Right kidney (tissue), 9 donors: ENCODE measurements at places on chromosomes 7 and 10.

DNA sequence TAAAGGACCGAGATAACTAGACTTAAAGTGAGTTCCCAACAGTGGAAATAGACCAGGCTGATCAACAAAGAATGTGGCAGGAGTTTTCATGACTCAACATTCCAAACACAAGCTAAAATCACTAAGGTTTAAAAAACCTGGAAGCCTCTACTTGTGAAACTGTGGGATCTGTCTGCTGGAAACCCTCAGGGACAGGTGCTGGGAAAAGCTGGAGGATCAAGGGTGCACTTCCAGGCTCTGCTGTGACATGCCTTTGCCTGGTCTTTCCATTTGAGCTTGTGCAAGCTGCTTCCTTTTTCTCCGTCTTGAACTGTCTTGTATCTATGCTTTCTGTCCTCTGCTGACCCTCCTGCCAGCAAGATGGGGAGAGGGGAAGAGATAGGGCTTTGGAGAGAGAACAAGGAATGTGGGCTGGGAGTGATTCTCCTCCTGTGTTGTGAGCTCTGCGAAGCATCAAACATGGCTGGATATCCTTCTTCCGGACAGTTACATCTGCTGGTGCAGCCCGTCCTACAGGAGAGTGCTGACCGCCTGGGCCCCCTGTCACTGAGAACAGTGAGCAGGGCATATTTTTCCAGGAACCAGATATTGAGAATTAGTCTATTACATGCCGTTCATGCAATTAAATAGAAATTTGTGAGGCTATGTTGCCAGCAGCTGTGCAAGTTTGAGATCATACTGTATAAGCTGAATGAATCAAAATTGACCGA is 25.5 kb downstream of the ARHGAP22 start:
- DNase-seq: no peak

- DNase-seq: no peak
These were observed 90.5 kb upstream of the SDK1 start for GRCh38 chr7:3210531-3210930.

GRCh38 chr7:18575622-18576572 is 80.3 kb downstream of the HDAC9 start:
- no peak for DNase-seq

DNA sequence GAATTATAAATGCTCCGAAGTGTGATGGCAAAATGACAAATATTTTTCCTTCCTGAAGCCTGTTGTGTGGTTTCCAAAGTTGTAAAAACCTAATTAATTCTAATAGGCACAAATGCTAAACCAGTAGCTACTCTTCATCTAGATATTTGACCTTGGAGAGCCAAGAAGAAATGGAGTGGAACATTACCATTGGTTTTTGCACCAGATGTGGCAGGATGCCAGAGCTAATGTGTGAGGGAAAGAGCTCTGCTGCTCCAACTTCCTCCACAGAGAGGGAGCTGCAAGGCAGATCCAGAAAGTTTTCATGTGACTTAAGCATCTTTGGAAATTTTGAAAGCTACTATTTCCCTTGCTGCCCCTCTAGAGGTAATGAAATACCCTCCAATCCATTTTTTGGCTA is 65.1 kb upstream of the HPS1 start:
- no peak for DNase-seq

DNA sequence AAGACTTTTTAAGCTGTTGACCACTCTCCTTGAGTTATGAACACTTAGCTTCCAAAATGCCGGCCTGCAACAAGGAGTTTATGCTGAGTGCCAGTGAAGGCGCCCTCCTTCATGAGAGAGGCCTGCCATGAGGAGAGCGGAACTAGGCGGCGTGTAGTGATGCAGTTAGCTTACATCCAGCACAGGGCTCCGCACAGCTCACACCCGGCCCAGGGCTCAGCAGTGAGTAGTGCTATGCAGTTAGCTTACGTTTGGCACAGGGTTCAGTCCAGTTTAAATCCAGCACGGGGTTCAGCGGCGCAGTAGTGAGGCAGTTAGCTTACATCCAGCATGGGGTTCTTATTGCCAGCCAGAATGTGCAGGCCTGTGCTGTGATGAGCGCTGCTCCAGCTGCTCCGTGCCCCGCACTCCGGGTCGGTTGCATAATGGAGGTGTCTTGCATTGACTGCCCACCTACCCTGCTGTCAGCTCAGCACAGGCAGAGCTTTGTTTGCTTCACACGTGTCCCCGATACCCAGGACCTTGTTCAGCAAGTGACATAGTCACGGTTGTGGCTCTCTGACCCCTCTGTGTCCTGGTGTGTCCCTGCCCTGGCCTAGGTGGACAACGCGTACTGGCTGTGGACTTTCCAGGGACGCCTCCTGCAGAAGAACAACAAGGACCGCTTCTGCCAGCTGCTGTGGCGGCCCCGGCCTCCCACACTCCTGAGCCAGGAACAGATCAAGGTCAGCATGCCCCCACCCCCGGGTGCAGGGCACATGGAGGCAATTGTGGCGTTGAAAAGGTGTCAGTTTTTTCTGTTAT is 21.9 kb downstream of the EIF3B start:
- no peak for DNase-seq

- DNase-seq: no peak
These were observed 7.7 kb upstream of the GUSB start for GRCh38 chr7:65989694-65990080.

DNA sequence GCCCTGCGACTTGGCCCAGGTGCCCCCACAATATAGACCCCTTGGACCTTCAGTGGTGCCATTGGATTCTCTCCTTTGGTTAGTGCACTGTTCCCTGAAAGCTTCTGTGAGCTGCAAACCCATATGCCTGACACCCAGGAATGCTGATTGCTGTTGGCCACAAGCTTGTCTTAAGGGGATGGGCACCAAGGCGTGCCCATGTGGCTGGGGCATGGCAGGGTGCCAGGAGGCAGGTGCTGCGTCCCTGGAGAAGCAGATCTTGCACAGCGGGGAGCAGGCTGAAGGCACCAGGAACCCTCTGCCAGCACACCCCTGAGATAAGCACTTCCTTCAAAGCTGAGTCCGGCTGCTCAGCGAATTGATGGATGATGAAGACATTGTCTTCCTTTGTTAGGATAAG is 411.8 kb downstream of the SDK1 start:
- no peak for DNase-seq

GRCh38 chr7:94364816-94365215 is 29.9 kb upstream of the COL1A2 start:
- DNase-seq: no peak

GRCh38 chr7:116071629-116072028 is 41.1 kb upstream of the TFEC start:
- DNase-seq: no peak

DNA sequence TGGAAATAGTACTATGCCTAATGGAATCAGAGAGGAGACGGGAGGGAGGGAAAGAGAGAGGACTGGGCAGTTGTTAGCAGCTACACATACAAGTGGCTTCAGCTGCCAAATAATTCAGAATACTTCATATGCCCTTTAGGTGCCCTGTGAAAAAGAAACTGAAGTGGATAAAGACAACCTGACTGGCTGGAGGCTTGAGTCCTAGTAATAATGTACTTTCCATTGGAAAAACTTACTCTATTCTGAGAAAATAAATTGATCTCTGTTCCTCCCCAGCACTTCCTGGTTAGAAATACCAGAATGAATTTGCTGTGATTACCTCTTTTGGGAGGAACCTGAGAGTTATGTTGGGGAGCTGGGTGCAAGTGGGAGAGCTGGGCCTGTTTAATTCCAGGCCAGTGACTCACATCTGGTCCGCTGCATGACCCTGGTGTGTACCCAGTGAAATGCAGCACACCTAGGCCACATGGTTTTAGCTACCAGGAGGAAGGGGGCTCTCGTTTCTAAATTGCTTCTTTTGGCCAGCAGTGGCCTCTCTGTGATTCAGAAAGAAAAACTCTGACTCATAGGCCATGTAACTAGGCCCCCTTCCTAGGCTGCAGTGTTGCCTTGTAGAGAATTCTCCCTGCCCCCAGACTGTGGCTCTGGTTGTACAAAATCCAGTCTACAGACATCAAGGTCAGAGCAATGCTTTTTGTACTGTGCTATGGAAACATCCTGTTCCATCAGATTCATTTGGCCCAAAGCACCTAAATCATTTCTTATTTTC is 6.5 kb downstream of the AGFG2 start:
- no peak for DNase-seq
